ENCODE measurements at places on chromosomes 11 and 22.

GRCh38 chr22:39341179-39341578 lies 8.6 kb upstream of the SYNGR1 start:
- DNase-seq, result no peak

- no peak for DNase-seq
These were observed 29.4 kb downstream of the CALCA start for GRCh38 chr11:14942745-14943144.

DNA sequence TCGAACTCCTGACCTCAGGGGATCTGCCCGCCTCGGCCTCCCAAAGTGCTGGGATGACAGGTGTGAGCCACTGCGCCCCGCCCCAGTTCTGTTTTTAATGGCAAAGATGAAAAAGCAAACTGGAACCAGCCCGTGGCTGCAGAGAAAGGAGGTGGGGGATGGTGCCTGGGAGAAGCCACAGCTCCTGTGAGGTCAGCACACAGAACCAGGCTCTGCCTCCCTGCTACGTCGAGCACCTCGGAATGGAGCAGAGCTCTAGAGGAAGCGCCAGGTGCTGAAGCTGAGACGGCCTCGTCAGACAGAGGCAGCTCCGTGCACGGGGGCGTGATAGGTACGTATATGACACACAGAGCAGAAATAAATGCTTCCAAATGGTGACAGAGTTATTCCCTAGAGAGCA lies 8.5 kb downstream of the DRD4 start:
- DNase-seq, result no peak

DNA sequence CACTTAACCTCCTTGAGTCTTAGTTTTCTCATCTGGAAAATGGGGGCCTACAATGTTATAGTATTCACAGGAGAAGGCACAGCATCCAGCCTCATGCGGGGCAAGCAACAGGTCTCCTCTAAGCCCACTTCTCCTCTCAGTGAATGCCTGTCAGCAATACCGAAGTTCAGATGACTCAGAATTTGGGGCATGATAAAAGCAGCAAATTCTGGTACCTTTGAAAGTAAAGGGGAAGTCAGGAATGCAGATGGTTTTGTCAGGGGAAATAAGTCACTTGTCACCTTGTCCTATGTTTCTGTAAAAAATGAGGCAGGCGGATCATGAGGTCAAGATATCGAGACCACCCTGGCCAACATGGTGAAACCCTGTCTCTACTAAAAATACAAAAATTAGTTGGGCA lies 350.2 kb downstream of the LARGE1 start:
- no peak for DNase-seq

DNA sequence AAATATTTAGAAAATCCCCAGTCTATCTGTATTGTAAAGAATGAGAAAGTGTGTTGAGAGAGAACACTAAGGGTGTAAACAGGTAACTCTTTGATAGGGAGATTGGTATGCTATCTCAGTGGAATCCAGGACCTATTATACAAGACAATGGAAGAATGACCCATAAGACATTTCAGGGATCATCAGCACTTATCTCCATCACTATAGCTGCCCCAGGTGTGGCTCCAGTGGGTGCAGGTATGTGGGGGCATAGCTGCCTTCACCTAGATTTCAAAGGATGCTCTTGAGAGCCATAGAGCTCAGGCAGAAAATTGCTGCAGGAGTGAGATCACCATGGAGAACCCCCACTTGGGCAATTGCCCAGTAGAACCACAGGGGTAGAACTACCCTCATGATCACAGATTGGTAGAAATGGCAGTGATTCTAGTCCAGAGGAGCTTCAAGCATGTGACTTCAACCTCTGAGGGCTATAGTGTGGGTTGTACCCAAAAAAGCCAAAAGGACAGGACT lies 252.3 kb upstream of the TBCEL start:
- DNase-seq, result no peak

DNA sequence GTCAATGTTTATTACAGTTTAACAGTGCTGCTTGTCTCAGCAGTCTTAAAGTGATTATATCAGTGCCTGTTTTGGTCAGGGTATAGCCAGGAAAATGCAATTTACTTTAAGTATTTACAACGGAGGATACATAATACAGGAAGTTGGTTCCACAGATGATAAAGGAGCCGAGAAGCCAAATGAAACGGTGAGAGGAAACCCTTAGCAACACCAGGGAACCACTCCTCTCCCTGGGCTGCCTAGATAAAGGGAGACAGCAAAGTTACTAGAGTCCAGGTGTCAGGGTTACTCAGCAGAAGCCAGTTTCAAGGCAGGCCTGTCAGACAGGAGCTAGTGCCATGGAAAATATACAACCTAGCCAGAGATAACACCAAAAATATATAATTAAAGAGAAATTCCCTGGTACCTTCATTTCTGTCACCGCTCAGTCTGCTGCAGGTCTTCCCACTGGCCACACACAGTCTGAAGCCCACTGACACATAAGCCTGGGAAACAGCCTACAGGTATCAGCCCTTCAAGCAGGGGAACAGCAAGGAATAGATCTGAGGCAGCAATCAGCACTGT lies 55.5 kb downstream of the FAM76B start:
- DNase-seq, result no peak
